Inflammatory macrophage treated with lipopolysaccharide for 4 hours (primary cell): ENCODE measurements at places on chromosomes 4 and X.

- DNase-seq, result no peak
Observed at GRCh38 chr4:44256414-44256813, 192.2 kb downstream of the KCTD8 start.

GRCh38 chr4:108651014-108651791 is 804 bp downstream of the OSTC start:
- DNase-seq, result peak; percentile 72

- no peak for DNase-seq
Observed at GRCh38 chr4:189060104-189060503, 880.6 kb upstream of the FRG1 start.

GRCh38 chr4:478373-478772 is 20.6 kb downstream of the ZNF721 start:
- DNase-seq, result no peak

DNA sequence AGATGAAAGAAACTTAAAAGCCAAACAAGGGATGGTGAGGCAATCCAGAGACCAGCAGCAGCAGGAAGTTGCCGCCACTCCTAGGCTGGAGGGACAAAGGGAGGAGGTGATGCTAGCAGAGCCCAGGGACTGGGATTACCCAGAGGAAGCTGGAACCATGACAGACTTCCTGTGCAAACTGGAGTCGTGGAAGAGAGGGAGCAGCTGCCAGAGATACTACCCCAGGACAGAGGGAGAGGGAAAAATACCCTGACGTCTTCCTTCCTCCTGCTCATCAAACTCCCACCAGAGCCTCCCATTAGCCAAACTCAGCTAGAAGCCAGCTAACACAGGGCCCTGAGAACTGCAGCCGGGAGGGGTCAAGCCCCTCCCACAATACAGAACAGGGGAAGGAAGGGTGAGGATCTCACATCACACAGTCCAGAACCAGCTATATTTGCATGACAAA is 101.2 kb upstream of the KLF3 start:
- peak; percentile 60 for DNase-seq
